Sciatic nerve (tissue), 2 donors: ENCODE measurements at places on chromosomes 2 and 18.

DNA sequence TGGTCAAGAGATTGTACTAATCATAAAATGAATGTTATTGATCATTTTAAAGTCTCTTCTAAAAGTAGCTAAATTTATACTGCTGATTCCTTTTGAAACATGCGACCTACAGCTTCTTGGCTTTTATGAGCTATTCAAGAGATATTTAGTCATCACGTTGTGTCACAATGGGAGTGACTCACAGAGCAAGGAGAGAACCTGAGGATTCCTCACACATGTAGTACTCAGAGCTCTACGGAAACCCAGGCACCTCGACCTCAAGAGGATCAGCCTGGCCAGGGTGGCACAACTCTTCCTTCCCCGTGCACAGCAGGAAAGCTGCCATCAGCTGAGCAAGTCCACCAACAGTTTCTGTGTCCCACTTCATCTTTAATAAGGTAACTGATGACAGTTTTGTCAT, at the start of gene DHRS9:
Gene DHRS9 (plus strand): TSS at position 223 of the 400 bp plus-strand sequence. CDS start 12,019 bp downstream, outside the sequence.
- no peak for DNase-seq

- DNase-seq = no peak
These were observed 482.7 kb upstream of the SYT4 start for GRCh38 chr18:43760010-43760409.

GRCh38 chr2:85702172-85702571, 8.0 kb downstream of the GNLY start:
- no peak for DNase-seq

GRCh38 chr2:60764736-60765534, 8.9 kb downstream of the PAPOLG start:
- DNase-seq = no peak

- peak; percentile 74 for DNase-seq
These were observed 631 bp downstream of the GYPC start for GRCh38 chr2:126656431-126657147.

DNA sequence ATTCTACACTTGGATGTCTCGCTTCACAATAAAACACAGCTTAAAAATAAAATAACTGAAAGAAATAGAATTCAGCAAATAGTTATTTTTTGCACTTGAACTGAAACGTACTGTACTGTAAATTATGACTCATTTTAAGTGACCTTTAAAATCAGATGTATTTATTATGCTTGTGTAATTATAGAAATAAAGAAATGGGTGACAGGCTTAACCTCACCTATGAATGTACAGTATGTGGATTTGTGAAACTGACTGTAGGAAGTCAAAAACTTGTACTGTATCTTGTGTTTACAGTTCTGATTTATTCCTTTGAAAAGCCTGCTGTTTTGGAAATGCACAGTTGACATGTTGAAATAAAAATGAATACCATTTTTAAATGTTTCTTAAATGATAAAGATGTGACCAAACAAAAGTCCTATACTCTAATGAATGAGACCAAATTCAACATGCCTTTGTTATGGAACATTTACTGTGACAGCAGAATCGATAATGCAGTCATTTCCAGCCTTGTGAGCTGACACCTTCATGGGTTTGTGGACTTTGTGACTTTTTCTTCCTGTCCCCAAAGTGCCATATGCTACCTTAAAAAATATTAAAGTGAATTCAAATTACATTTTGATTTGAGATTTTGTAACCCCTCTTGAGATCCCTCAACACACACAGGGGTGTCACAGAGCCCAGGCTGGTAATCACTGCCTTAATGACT, 32.7 kb downstream of the NEMP2 start:
- DNase-seq = no peak

DNA sequence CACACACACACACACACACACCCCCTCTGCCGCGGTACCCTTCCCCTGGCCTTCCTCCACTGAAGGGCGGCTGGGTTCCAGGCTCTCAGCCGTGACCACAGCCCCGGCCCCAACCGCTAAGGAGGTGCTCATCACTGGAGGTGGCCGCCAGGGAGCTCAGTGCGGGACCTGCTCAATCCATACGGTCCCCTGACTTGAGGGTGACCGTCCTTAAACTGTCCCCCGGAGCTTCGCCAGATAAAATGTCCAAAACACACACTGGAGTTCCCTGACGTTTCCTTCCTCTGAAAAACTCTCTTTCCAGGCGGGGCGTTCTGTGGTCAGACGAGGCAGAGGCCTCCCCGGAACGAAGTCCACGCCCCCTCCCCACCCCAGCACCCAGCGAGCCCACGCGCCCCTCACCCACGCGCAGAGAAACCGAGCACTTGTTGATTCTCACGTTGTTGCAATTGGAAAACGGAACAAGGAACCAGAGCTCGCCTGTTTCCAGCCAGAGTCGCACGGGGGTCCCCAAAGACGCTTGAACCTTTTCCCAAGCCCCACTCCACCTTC, 1.4 kb downstream of the MBP start:
- DNase-seq = peak; percentile 83

GRCh38 chr2:65231892-65232477, 4.4 kb downstream of the ACTR2 start:
- DNase-seq = no peak

DNA sequence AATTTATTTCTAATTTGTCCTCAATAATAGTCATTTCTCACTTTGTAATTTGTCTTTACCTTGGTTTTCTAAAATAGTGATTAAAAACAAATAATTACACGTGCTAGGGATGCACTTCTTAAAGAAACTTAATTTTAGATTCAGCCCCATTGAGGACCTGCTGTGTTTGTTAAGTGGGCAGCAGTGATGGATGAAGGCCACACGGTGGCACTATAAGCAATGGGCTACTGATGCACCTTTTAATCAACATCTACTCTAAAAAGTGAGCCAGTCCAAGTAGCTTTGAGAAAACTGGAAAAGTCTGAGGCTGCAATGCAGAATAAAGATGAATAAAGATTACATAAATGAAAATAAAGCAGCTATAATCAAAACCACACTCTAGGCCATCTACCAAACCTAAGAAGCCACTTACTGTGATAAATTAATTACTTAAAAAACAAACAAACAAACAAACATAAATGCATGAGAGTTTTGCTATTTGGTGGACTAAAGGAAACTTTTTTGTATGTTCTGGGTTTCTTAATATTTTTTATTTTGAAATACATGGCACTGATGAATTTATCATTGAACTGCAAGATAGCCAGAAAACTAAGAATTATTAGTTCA, 89.3 kb downstream of the PDE11A start:
- no peak for DNase-seq

DNA sequence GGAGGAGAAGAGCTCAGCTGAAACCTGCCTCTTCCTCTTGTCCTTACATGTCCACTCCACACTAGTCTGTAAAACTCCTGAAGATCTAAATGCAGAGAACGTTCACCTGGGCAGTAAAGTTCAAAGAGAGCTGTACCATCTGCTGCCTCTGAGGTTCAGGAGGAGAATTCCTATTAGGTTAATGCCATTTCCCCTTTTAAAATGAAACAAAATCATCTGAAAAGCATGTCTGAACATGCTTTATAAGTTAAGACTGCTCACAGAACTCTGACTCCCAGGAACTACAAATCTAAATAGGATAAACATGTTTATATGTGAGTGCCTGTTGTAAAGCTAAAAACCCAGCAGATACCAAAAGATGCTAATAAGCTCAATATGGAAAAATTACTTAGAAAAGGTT, 164.4 kb downstream of the AFF3 start:
- DNase-seq = no peak

DNA sequence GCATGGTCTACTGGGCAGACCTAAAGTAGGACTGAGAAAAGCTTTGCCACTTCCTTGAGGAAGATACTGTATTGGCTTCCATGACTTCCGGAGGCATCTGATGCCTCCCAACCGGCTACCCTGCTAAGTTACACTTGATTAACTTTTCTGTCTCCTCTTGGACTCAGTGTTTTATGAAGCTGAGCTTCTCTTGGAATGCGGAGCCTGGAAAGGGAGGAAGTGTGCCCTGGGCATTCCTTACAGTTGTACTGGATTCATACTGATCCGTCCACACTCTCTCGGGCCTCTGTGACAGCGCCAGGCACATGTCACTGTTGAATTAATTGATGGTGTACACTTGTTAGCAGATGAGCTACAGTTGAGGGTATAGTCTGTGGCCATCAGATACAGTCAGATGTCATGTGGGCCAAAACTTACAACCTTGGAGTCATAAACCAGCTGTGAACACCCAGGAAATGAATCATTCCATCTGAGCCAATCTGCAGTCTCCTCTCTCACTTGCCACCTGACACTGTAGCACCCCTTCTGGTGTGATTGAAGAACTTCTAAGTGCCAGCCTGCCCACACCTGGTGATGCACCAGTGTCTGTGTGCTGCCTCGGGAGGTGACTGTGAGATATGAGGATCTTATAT, 122.5 kb downstream of the FHOD3 start:
- DNase-seq = no peak

DNA sequence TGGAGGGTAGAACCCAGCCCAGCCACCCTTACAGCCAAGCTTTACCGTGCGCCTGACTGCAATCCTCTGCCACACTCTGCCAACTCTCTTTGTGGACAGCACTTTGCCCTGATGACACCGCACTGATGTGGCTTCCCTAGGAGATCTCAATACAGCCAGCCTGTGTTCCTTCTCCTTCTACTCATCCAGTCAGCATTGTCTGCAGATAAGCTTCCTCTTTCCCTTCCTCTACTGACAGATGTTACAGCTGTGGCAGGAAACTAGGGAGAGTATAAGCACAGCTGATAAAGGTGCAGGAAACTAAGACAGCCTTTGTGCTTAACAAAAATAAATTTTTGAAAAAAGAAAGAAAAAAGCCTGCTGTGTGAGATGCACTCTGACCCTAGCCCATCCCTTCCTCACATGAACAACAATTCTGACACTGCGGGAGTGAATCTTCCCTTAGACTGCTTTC, 25.0 kb downstream of the CEP68 start:
- no peak for DNase-seq

GRCh38 chr2:109280804-109281203, 151.8 kb downstream of the SH3RF3 start:
- no peak for DNase-seq

DNA sequence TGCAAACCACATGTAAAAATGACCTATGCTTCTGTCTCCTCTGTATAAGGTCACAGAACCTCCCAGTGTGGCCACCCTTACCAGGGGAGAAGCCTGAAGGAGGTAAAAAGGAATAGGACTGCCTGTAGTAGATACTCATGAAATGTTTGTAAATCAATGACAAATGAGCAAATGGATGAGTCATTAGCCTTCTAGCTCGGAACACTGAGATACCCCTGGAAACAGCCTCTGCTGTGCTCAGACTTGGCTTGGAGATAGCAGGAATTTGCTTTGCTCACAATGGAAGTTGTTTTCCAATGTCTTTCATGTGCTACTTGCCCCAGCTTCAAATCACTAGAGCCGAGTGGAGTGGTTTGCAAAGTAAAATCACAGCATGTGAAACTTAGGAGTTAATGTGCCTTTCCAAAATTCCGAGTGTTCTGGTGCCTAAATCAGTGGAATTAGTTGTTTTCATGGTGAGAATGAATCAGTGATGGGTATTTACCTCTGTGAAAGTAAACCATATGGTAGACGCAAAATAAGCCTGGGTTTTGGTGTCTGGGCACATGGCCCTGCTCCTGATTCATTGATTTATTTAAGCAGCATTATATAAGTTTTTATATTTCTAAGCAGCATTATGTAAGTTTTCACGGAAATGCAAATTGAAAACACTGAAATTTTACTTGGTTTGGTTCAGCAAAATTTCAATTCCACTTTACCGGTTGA, 154.0 kb upstream of the MAP3K20 start:
- DNase-seq = no peak

DNA sequence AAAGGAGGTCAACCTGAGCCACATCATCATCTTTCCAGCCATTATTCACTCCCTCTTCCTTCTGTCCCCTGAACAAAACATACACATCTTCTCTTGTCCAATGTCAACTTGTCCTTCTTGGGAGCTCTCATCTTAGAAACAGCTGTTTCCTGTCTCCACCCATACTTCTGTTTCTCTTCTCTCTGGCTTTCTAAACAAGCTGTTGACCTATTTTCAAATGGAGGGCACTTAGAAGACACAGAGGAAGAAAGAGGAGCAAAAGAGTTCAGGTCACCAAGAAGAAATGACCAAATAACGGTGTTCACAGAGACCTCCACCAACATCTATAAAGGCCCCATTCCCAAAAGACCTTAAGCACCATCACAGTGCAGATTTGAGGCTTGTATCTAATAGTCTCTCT, 355.9 kb upstream of the HNRNPA3 start:
- no peak for DNase-seq

DNA sequence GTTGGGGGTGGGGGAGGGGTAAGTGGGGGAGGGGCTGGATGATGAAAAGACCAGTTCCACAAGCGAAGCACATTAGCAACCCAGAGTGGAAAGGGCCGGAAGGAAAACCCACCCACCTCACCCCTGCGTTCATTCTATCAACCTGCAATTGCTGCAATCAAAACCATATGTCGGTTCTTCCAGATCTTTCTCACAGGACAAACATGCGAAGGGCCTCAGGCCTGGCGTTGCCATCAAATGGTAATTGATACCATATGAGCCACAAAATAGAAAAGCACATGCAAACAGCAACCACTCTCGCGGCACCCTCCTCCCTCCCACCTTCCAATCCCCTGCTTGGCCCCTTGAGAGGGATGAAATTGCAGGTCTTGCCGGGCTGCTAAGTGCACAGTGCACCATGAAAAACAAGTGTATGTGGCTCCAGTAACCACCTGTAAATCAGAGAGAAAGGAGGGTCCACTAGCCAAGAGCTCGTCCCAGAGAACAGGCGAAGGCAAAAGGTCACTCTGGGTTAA, 287.5 kb downstream of the TCF4 start:
- DNase-seq = peak; percentile 54

DNA sequence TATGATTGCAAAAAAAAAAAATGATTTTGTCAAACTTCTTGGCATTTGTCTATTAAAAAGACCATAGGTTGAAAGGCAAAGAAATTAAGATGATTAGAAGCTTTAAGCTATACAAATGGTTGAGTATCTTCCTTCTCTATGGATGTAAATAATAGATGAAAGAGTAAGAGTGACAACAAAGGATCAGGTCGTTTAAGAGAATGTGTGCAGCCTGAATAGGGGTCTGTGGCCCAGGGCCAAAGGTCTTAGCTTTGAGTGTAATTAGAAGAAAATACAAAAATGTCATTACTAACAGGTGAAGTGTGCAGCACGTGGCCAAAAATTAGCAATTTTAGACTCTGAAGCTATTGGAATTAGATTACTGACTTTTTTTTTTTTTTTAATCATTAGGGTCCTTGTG, 122.4 kb downstream of the GREB1L start:
- DNase-seq = no peak

- peak; percentile 37 for DNase-seq
These were observed 136.1 kb downstream of the SMAD7 start for GRCh38 chr18:48814490-48815178.
